ENCODE measurements at places on chromosomes 7 and 10.

DNA sequence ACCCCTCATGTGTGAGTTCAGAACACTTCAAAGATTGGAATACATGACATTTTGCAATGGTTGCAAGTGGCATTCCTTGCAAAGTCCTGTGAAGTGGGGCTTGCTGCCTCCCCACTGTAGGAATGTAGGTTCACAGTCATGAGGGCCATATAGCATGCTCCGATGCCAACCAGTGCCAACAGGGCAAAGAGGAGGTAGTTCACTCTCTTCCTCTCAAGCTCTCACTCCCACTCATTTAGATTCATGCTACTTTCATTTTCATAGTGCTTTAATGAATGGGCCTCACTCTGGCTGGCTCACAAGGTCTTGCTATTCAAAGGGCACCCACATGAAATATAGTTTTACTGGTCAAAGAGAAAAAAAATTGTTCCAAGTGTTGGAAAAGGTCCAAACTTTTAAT is 169.9 kb upstream of the AOAH start:
- DNase-seq: no peak

DNA sequence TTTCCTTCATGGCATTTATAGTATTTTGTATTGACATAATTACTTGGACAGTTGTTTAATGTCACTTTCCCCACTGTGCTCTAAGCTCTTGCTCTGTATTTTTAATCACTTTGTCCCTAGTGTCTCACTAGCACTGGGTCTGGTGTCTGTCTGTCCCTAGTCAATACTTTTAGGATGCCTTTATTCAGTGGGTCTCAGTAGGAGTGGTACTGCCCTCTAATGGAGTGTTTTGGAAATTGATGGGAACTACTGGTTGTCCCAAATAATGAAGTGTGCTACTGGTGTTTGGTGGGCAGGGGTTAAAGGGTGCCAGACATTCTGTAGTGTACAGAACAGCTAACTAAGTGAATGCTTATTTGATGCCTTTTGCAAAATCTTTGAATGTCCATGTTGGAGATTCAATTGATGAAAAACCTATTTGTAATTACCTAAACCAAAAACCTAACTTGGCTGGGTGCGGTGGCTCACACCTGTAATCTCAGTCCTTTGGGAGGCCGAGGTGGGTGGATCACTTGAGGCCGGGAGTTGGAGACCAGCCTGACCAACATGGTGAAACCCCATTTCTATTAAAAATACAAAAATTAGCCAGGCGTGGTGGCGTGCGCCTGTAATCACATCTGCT is 33.3 kb downstream of the CDK14 start:
- no peak for DNase-seq

DNA sequence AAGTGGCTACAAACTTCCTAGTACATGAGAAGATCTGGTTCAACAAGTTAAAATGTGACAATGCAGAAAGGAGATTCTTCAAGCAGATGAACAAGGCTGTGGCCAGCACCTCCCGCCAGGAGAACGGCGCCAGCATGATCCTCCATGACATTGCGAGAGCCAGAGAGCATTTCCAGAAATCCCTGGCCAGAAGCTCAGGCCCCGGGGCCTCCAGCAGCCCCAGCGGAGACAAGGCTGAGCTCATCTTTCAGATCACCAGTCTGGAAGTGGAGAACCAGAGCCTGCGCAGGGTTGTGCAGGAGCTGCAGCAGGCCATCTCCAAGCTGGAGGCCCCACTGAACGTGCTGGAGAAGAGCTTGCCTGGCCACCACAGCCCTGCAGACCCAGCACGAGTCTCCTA is 40.1 kb upstream of the ZNF273 start:
- DNase-seq: no peak

- DNase-seq: no peak
Measured at GRCh38 chr7:134900166-134900982, 85.9 kb upstream of the AGBL3 start.

DNA sequence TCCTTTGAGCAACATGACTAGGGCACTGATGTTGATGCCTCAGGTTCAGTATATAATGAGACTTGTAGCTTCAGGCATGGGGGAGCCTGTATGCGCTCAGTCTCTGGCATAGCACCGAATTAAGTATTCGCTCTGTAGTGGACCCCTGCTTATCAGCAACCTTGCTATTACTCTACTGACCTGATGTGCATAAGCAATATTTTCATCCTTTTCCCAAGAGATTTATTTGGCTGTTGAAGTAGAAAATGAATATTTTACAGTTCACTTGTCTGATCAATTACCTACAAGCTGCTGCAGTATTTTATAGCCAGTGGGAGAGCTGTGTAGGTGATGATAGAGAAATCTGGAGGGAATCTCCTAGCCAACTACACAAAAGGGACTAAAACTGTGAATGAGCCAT is 781.6 kb upstream of the PHF14 start:
- DNase-seq: no peak

DNA sequence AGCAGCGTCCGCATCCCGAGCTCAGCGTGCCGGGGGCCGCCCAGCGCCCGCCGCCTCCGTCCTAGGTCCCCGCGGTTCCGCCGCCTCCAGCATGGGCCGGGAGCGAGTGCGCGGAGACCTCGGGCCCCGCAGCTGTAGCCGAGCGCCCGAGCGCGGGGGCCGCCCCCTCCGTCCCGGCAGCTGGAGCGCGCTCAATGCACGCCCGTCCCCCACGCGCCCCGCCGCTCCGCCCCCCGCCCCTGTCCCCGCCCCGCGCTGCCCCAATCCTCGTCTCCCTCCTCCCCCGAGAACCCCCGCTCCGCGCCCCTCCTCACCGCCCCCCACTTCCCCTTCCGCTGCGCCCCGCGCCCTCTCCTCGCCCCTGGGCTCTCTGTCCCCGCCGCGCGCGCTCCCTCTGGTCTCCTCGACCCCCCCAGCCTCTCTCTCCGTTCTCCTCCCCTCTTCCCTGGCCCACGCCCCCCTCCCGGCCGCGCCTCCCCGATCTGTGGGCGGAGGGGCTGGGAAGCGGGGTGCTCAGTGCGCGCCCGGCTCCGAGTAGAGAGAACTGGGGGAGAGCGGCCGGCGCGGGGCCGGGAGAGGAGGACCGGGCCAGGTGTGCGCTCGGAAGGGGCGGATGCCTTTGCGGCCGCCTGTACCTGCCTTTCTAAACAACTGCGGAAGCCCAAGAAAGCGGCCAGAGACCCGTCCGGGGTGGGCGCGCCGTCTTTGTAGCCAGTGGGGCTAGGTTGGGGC is at the start of gene VIPR2:
VIPR2 (minus strand) TSS at position 110 of the 732 bp plus-strand sequence; CDS start at position 14, 96 bp downstream.
- peak; percentile 18 for DNase-seq

DNA sequence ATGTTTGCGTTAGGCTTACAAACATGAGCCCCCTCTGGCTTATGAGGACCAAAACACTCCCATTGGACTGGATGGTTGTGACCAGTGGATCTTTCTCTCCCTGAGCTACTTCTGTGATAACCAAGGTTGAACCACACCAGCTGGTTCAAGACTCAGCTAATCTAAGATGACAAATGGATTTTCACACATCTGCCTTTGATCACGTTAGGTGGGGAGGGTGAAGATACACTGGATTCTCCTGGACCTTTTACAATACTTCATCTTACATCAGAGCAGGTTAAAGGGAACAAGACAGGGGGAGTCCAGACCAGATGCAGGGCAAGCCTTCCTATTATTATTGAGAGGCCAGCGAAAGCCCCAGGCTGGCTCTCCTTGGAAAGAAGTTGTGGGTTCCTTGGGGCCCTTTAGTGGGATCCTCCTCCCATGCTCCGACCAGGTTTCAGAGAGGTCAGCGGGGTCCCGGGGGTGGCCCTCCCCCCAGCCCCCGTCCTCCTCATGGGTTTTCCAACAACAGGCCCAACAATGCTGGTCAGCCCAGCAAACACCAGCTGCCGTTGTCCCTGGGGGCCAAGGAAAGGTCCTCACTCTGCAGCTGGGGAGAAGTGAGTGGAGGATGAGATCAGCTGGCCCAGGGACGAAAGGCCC is 2.8 kb downstream of the GFRA1 start:
- no peak for DNase-seq

GRCh38 chr7:46786221-46786954 is 795.5 kb downstream of the TNS3 start:
- DNase-seq: no peak

DNA sequence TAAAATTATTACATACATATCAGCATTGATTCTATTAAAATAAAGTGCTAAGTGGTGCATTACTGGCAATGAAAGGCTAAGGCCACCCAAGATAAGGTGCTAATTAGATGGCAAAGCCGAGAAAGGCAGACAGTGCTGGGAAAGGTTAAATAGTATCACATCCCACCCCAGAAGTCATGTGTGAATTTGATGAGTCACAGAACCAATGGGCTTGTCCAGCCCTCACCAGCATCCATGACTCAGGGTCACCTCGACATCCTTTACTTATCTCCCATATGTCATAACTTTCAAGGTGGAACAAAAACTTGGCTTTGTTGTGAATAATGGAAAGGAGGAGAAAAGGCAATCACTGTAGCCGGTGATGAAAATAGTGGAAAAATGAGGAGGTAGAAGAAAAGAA is 459.1 kb downstream of the PLXNA4 start:
- DNase-seq: no peak

- DNase-seq: no peak
Measured at GRCh38 chr10:20535897-20536881, 360.9 kb downstream of the NEBL start.

GRCh38 chr7:74252893-74253292 is 1.3 kb downstream of the RFC2 start:
- DNase-seq: no peak

DNA sequence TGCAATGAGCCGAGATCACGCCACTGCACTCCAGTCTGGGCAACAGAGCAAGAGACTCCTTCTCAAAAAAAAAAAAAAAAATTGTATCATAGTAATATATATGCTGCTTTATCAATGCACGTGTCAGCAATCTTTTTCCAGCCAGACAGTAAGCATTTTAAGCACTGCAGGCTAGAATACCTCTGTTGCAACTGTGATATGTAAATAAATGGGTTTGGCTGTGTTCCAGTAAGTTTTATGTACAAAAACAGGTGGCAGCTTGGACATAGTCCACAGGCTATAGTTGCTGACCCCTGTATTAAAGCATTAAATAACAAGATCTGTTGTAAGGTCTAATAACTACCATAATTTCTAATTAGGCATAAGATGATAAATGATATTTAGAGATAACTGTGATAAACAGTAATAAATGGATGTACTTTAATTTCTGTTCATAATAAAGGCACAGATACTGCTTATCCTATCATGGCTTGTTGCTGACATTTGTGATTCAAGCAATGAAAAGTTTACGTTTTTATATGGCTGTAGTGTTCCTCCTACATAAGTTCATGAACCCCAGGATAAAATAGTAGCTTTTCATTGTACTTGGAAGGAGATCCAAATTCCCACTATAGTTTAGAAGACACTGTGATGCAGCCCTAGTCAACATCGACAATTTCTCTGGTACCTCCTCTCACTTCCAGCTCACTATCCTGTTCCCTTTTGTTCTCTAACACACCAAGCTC is 161.4 kb downstream of the ELMO1 start:
- DNase-seq: no peak

DNA sequence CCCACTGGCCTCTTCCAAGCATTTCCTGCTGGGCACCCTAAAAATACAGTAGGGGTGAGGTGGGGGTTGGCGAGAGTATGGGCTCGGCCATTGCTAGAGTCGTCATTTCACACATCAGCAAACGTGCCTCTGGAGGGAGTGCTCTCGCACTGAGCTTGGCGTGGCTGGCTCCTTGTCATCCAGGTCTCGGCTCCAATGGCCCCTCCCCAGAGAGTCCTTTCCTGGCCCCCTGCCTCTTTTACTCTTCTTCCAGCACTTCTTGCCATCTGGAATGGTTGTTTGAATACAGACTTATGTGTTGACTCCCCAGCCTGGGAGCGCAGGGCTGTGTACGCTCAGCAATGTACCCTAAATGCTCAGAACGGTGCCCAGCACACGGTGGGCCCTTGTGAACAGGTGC is 18.8 kb downstream of the UNC5B start:
- DNase-seq: no peak

GRCh38 chr10:48926255-48926654 is 13.4 kb downstream of the LRRC18 start:
- no peak for DNase-seq

DNA sequence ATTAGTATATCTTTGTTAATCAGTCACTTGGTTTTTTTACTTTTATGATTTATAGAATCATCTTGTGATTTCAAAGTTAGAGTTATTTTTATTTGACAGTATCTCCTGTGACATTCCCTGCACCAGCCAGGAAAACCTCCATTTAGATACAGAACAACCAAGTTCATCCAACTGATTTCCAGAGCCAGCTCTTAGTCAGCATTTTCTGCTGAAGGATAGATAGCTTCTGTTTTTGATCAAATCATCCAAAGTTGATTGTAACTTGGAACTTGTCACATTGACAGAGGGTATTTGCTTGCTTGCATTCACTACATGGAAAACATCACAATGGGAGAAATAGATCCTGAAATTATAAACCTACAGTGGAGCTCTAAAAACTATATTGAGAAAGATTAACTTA is 122.6 kb downstream of the PON1 start:
- no peak for DNase-seq

All from activated CD4-positive, alpha-beta T cell treated with anti-CD3 and anti-CD28 coated beads for 48 hours (primary cell).